ENCODE measurements at places on chromosomes 12 and 14.

DNA sequence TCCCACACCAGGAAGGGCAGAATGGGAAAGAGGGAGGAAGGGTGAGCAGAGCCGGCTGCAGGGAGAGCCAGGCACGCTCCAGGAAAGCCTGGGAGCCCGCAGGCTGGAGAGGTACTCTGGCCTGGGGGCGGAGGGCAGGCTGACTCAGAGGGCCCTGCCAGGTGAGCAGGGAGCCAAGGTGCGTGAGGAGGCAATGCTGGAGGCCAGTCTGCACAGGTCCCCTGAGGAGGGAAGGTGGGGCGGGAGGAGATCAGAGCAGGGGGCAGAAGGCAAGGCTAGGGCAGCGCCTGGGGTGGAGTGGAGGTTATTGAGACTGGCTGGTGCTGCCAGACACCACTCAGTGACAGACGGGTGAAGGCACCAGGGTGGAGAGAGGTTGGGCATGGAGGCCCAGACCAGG is 385.0 kb downstream of the BCL11B start:
- DNase-seq = no peak

- no peak for DNase-seq
Measured at GRCh38 chr14:38904959-38905358, 198.1 kb downstream of the SEC23A start.

DNA sequence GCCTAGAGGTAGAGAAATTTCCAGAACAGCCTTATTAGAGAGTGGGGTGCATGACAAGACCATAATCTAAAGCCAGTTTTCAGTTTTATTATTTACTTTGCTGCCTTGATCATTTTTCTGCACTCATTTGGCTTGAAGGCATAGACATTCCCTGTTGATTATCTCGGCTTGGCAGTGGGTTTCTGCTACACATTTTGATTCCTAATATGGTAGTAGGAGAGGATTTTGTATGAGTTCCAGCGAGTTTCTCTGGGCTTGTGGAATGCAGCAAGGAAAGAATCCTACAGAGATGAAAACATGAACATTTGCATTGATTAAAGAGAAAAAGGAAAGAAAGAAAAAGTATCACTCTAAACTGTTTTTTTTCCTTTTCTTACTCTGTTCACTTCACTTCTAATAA is 281.2 kb downstream of the PAWR start:
- DNase-seq = no peak

DNA sequence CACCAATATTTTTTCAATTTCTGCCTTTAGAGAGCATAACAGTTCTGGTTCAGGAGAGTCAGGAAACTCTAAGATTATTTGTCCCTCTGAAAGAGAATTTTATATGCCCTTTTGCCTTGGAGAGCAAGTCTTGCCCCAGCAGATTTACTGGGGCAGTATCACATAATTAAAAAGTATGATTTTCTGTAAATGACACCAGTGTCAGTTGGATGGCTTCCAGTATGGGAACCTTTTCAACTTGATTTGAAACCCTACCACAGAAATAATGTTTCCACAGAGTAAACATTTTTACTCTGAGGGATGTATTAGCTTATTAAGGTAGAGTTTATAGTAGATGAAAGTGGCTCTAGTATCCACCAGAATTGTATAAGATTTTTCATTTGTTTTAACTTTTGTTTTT is 15.4 kb downstream of the NOPCHAP1 start:
- no peak for DNase-seq

DNA sequence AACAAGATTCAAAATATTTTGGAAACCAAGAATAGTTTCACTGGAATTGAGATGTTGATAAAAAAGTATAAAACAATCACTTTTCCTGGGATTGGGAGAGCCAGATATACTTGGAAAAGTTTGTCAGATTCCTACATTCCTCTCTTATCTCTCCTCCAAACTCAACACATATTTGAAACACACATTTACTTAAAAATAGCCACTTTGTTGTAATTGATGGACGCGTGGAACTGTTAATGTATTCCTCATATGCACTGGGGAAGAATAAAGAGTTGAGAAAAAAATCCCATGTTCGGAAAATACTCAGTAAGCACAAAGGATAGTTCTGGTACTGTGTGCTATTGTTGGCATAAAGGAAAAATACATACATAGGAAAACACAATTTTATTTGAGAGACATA is 195.6 kb upstream of the FLRT2 start:
- DNase-seq = no peak

GRCh38 chr14:101561145-101561896 is at the start of gene DIO3:
Gene DIO3, plus strand, starts transcription at chr14:101561495.
- DNase-seq = no peak

DNA sequence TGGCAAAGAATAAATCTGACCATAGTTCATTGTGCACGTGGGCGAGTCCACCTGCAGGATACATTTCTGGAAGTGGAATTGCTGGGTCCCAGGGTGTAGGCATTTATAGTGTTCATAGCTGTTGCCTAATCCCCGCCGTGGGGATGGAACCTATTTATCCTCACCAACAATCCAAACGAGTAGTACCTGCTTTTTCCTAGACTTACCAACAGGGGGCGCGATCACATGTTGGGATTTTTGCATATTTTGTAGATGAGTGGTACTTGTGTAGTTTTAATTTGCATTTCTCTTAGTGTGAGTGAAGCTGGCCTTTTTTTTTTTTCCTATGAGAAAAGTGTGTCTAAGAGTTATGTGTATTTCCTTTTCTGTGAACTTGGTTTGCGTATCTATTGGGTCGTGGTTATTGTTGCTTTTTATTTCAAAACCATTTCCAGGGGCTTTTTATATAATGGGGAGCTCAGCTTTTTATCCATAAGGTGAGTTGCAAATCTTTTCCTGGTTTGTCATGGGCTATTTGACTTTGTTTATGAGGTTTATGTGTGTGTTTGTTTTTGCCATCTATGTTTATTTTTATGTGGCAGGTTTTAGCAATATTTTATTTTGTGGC is 67.2 kb downstream of the CCDC92 start:
- DNase-seq = peak; percentile 67

- peak; percentile 56 for DNase-seq
Measured at GRCh38 chr14:68977180-68977717, 1.9 kb downstream of the ACTN1 start.

DNA sequence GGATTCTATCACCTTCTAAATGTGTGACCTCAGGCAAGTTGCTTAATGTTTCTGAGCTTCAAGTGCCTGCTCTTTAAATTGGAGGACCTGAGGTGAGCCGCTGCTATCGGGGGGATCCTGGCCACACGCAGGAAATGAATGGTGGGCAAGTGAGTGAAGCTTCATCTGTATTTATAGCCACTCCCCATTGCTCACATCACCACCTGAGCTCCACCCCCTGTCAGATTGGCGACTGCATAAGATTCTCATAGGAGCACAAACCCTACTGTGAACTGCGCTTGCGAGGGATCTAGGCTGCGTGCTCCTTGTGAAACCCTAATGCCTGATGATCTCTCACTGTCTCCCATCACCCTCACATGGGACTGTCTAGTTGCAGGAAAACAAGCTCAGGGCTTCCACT is 158.6 kb upstream of the CCND2 start:
- peak; percentile 53 for DNase-seq

DNA sequence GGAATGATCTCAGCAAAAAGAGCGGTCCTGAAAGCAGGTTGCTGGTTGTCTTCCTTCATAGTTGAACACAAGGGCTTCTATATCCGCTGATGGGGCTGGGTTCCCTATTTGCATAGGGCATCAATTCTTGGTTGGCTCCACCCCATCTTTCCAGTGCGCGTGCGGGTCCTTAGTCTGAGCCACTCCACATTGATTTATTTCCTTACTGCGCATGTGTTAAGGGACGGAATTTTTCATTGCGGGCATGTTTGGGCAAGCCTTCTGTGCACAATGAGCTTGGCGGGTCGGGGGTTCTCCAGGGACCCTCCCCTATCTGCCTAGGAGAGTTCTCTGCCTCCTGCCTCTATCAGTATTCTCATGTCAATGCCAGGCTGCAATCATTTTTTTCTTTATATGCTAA is 21.2 kb upstream of the DLGAP5 start:
- no peak for DNase-seq

DNA sequence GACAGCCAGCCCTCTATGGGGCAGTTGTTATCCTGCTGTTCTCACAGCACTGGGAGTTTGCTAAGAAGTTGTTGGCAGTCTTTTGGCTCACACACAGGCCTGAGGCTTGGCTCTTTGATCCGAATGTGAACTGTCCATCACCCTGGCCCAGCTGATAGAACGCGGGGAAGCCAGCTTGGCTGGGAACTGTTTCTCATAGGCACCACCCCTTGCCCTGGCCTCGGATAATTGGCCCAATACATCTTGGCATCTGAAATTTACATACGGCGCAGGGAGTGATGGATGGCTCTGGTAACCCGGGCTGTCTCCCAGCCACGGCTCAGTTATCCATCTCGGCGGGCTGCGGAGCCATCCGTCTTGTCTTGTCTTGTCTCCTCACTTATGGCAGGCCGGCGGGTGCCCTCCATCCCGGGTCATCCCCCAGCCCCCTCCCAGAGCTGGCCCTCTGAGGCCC is 164.1 kb downstream of the PHETA1 start:
- DNase-seq = no peak

DNA sequence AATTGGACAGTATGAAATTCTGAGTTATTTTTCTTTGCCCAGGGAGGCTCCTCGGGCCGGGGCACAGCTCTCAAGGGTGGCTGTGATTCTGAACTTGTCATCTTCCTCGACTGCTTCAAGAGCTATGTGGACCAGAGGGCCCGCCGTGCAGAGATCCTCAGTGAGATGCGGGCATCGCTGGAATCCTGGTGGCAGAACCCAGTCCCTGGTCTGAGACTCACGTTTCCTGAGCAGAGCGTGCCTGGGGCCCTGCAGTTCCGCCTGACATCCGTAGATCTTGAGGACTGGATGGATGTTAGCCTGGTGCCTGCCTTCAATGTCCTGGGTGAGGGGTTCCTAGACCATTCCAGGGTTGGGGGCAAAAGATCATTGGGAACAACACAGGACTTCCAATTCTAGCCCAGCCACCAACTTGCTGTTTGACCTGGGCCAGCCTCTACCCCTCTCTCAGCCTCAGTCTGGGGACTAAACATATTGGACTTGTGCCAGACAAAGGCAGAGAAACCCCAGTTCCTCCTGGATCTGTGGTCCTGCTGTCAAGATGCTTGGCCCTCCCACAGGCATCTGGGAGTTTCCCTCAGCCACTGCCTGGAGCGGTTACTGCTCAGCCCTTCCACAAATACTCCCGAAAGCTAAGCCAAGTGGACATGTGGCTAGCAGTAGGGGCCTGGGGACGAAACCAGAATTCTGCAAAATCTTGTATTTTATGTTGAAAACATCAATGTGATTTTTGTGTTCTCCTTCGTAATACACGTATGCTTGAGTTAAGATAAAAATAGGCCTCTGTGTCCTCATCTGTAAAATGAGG is 3.5 kb downstream of the OAS3 start:
- DNase-seq = no peak

DNA sequence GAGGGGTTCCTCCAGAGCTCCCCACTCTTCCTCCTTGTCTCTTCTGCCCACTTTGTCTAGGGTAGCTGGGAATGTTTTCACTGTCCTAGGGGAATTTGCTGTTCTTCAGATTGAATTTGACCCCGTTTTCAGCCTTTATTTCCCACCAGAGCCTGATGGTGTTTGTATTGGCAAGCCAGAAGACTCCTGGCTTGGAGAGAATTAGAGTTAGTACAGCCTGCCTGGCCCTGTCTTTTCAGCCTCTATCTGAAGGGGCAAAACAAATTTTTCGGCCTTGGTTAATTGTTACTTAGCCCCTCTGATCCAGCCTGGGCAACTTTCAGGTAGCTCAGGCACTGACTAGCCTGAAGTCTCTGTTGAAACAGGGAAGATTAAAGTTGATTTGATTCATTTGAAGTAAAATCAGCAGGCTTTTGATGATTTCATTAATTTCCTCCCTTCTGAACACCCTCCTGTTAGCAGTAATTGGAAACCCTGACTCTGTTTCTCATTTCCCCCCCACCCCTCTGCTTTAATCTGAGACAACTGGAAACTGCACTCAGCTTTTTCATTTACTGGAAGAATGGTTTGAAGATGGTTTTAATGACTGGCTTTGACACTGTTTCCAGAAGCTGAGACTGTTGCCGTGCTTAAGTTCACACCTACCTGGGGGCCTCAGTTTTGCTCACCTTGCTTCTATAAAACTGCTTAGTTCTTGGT is 63.3 kb downstream of the SUSD6 start:
- no peak for DNase-seq

GRCh38 chr12:98698603-98699463 is 53.7 kb downstream of the APAF1 start:
- DNase-seq = peak; percentile 57

DNA sequence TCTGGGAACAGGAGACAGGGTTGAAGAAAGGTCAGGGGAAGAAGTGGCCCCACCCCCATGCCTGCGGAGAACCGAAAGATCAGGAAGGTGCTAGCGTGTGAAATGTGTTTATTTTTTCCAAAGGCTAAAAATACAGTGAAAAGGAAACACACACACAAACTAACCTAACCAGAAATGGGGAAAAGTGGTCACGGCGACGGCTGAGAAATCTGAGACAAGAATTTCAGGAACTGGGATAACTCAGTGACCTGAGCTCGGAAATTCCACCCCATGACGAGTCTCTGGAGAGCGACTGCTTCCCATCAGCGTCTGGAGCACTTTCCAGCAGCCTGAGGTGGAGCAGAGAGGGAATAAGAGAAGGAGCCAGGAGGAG is 16.6 kb upstream of the RND1 start:
- no peak for DNase-seq

DNA sequence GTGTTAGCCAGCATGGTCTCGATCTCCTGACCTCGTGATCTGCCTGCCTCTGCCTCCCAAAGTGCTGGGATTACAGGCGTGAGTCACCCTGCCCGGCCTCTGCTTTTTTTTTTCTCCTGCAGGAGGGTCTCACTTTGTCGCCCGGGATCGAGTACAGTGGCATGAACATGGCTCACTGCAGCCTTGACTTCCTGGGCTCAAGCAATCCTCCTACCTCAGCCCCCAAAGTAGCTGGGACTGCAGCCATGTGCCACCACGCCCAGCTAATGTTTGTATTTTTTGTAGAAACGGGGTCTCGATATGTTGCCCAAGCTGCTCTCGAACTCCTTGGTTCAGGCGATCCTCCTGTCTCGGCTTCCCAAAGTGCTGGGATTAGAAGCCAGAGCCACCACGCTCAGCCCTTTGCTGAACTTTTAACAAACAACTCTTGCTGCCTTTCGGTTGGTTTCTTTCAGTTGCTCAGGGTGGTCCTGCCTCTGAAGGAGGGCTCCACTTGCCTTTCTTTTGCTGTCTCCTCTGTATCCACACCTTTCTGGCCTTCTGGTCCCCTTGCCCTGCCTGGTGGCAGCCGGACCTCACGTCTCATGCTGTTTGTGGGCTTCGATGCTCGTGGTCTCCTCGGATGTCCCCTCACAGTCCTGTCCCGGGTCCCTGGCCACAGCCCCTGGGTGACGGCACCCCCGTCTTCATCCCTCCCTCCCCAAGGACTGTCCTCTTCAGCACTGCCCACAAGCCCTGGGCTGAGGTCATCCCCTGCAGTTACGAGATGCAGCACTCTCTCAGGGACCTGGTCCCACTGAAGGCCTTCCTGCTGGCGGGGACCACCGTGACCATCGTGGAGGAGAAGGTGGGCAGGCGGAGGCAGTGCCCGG is 3.8 kb upstream of the B3GNT4 start:
- no peak for DNase-seq

All from activated T-cell treated with anti-CD3 and anti-CD28 coated beads, Interleukin-2, amount 50 U/mL, for 24 hours (primary cell).